Daoy (cell line): ENCODE measurements at places on chromosomes 12 and 14.

DNA sequence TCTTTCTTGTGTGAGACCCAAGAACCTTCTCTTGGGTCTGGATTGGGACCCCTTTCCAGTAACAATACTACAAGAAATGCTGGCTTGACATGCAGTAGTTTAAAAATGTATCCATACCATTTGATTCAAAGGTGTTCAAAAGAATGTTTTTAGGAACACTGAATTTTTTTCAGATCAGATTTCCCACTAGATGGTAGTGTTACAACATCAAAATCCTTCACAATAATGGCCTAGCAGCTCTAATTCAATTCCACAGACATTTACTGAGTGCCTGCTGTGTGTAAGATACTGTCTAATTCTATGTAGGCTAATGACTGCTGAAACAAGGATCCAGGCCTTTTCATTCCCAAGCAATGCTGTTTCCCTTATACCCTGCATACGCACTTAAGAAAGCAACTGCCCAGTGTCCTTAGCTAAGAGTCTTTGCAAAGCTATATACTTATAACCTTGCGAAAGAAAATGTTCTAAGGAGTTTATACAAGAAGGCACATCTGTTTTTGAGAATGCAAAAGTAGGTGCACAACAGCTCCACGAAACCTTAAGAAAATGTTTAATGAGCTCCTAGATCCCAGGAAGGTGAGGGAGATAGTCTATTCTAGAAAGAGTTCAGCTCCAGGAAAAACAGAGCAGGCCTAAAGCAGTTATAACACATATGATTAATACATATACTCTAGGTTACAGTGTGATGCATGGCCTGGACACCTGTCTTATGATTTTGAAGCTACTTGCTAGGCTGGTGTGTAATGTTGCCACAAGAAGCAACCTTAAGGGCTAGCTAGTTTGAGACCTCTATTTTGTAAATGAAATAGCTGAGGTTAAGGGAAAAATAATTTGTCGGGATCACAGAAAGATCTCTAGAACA lies 50.9 kb upstream of the PKP2 start:
- DNase-seq, result no peak

DNA sequence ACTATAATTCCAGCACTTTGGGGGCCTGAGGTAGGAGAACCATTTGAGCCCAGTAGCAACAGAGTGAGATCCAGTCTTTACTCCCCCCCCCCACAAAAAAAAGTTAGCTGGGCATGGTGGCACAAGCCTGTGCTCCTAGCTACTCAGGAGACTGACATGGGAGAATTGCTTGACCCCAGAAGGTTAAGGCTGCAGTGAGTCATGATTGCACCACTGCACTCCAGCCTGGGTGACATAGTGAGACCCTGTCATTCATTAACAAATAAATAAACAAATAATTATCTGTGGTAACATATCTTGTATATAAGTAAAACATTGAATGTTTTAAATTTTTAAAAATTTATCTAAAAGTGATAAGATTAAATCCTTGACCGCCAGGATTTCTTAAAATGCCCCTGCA lies 4.8 kb downstream of the ENTPD5 start:
- no peak for DNase-seq

GRCh38 chr12:88684610-88685009 lies 104.3 kb upstream of the KITLG start:
- no peak for DNase-seq

DNA sequence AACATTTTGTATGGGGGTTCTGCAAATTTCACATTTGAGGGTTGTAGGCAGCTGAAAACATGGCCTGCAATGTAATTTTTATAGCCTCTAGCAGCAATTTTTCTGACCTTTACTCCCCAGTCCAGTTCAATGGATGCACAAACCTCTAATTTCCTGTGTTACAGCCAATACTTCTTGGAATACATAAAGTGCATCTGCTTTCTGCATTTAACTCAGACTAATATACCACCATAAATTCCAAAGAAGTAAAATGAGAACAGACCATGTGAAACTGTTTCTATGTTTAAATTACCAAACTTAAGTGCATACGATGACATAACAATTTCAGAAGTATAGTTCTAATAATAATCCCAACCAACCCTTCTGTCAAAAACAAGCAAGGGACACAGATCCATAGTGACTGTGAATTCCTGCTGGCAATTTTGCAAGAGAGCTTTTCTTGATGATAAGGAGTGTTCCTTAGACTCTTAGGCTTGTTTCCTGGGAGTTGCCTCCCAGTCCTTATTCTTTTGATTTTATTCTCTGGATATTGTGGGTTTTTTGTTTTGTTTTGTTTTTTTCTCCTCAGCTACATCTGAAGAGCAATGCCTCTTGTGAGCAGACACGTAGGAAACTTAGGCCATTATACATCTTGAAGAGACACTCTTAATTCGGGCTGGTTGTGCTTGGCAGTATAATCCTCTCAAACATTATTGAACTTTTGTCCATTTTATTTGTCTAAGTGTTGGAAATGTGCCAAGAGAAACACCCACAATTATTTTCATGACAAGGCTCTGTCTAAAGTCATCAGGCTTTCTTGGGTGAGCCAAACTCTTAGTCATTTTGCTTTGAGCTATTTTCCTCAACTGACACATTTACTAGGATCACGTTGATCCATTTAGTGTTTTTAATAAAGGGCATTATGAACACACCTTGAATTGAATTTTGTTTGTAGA lies 51.3 kb upstream of the RERGL start:
- peak; percentile 36 for DNase-seq

- DNase-seq, result no peak
Measured at GRCh38 chr14:99512571-99513182, 31.5 kb downstream of the CCNK start.

DNA sequence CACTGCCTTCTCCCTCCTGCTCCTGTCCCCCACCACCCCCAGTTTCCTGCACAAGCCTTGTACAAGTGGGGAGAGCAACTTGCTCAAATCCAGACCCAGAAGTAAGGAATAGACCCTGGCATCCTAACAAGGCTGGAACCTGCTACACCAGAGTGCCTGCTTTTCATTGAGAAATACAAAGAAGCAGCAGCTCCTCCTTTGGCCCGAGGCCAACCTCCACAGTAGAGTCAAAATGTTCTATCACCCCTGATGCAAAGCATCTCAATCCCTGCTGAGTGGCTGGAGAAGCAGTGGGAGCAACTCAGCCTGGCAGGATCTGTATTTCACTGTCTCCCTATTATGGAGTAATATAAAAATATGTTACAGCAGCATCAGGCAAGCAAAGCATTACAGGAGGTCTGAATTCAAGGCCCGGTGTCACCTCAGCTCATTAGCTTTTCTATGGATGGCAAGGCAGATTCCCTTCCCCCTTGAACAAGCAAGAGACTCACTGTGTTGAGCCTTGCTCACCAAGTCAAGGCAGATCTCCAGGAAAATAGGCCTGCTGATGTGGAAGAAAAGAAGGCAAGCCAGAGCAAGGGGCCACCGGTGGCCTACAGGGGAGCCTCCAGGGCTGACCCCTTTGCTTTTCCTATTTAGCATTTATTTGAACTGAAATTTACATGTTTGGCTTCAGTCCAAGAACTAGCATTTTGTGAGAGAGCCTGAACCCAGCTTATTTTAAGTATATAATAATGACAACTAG lies 186.3 kb upstream of the EGLN3 start:
- DNase-seq, result no peak
